ENCODE measurements at places on chromosomes 2 and 18.
A peak's percentile ranks its signal among the peaks of the same experiment; 100 is the strongest.

DNA sequence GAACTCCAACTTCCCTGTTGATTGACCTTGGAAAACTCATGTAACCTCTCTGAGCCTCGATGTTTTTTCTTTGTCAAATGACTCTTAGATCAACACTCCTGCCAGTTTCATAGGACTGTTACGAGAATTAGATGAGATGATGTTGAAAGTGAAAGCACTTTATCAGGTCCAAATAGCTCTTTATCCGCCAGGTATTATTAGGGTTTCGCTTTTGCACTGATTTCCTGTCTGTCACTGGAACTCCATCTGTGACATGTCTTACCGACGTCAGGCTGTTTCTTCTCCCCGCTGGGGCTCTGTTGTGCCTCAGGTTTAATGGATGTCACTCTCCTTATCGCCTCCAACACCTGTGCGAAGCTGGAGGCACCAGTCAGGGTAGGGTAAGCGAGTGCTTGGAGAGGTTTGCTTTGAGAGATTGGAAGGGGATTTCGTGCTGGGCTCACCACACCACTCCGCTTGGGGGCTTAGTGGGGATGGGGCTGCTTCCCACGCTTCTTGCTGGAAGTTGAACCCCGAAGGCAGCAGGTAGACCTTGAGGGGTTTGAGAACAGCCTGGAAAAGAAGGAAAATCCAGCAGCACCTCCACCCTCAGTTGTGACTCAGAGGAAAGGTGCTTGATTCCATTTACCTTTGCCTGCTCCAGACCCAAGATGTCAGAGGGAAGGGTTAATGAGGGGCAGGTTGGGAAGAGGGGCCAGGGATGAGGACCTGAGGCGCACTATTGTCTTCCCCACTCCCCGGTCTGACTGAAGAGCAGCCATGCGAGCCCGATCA is 4.3 kb downstream of the GAD1 start:
- DNase-seq = no peak

DNA sequence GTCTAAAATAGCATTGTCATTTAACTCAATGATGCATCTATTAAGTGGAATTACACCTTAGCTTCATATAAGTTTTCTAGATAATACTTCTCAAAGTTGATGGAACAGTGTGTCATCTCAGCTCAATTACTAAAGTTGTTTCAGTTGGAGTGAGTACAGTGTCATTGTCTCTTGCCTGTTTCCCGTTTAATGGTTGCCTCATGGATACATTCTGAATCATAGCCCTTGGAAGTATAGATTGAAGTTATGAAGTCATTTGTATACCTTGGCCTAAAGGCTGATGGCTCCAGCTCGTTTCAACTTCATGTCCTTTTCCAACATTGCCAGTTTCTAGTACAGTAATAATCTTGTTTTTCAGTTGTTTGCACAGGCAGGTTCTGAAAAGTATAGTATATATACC is 130.5 kb upstream of the NOSTRIN start:
- no peak for DNase-seq

GRCh38 chr2:112182581-112183034 is 44.4 kb downstream of the FBLN7 start:
- DNase-seq = no peak

- no peak for DNase-seq
Observed at GRCh38 chr2:109433486-109433885, 180.3 kb downstream of the SEPTIN10 start.

DNA sequence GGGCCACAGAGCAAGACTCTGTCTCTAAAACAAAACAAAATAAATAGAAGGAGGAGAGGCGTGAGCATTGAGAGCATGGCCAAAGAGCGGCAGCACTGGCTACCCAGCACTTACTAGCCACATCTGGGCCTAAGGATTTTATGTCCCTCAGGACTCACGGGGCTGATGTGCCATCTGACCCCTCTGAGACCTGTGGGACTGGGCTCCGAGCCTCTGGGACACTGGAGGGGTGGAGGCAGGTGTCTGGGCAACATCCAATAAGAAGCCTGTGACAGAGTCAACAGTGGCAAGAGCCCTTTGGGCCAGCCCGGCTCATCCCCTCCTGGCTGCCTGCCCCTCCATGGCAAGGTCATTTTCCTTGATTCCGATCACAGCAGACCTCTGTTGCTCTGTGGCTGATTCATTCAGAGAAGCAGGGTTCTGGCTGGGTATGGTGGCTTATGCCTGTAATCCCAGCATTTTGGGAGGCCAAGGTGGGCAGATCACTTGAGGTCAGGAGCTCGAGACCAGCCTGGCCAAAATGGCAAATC is 60.7 kb downstream of the RRM2 start:
- no peak for DNase-seq

DNA sequence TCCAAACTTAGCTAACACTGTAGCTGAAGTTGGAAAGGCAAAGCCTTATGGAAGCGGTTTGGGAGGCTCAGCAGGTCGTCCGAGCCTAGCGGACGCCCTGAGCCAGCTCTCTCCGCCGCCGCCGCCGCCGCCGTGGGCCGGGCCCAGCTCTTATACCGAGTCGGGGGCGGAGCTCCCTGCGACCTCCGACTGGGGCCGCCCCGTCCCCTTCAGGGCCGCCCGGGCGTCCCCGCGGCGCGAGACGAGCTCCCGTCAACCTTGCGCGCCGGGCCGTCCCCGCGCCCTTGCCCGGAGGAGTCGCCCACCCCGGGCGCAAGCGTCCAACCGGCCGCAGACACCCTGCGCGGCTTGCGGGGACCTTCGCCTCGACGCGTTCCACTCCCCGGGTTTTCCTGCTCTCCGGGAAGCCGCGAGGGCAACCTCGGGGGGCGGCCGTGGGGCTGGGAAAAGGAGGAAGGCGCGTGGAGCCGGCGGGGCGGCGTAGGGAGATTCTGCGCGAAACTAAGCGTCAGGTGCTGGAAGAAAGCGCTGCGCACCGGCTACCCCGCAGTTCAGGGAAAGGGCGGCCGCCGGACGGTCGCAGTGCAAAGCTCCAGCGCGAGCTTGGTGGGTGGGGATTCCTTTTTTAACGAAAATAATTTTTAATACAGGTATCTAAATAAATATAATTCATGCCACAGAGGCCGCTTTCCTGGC is at the start of gene SLC40A1:
TSS of gene SLC40A1 (minus strand) at position 129 of the 696 bp plus-strand sequence. CDS start 326 bp downstream, outside the sequence.
- DNase-seq = peak; percentile 83

DNA sequence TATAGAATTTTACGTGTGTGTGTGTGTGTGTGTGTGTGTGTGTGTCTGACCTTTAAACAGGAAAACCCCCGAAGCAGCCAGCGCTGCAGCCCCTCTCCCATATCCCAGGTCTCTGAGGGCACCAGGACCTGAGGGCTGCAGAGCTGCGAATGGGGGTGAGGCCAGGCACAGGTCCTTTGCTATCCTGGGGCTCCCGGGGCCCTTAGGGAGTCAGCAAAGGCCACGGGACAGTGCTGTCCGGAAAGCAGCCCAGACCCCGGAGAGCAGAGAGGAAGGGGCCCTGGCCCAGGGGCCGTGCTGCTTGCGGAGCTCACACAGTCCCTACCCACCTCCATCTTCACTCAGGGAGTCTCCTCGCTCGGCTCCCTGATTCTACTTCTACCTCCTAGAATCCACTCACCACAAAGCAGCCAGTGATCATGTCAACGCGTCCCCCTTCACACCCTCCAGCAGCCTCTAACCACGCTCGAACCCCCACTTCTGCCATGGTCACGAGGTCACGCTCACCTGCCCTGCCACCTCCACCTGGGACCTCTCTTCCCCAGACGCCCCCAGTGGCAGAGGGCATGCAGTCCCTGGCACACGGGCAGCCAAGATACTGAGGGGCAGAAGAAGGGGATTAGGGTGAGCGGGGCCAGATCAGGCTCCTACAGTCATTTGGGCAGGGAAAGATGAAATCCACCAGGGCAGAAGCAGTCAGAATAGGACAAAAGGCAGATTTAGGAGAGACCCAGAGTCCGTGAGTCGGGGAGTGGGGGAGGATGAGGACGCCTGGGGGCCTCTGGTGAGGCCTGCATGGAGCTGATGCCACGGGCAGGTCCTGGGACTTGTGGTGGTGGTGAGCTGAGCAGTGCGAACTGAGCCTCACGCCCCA is 86.7 kb downstream of the USP40 start:
- no peak for DNase-seq

GRCh38 chr18:44799382-44799906 is 118.8 kb downstream of the SETBP1 start:
- no peak for DNase-seq

DNA sequence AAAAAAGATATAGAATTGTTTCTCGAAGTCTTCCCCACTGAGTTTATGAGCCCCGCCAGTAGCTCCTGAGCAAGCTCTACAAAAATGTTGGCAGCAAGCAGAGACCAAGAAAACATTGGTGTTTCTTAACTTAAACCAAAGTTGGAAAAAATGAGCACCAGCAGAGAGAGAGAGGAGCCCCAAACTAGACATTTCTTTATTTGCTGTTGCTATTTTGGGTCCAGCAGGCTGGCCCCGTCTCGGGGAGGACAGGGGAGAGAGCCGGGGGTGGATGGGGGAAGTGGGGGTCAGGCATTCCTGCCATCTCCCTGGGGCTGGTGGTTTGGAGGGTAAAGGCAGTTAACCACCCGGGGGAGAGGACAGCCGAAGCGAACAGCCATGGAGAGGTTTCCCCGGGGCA is 113.0 kb downstream of the DYSF start:
- no peak for DNase-seq

DNA sequence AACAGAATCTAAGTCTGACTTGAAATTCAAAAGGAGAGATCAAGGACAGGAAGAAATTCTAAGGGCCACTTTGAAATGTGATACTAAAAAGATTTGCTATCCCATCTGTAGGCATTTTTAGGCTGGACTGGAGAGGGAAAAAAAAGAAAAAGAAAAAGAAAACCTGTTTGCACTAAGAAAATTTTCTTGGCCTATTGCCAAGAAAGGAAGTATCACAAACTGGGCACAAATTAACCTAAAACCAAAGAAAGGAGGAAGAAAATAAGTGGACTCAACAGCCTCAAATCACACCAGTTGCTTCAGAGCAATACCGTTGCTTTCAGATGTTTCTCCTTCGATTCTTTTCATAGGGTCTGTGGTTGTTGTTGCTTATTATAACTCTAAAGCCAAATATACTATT is 287.9 kb upstream of the VRK2 start:
- no peak for DNase-seq

GRCh38 chr2:150159300-150159699 is 328.2 kb downstream of the RND3 start:
- no peak for DNase-seq

Measured in nucleus accumbens (tissue), 56 donors.